ENCODE measurements at places on chromosomes 4 and X.

DNA sequence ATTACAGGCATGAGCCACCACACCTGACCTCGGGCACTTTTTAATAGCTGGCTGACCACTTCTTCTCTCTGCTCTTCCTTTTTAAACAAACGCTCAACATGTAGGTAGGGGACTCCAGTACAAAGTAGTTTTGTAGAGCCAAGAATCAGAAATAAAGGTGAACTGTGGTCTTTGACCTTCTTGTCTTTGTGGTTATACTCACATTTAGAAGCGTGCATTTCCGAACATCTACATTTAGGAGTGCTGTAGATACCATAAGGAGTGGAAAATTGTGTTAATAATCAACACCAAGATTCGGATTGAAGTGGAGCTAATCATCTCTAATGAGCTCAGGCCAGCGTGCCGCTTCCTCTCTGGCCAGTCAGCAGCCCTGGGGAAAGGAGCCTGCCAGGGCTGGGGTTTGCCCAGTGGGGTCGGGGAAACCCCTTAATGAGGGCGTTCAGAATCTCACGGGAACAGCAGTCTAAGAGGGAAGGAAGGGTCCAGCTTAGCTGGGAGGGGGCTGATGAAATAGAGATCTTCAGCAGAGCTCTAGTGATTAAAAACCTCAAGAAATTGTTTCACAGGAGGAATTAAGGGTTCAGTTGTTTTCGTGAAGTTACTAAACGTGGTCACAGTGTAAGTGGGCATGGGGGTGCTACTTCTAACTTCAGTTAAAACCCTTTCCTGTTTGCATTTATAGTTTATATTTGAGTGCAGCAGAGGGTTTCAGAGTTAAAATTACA, 81.2 kb downstream of the GAB1 start:
- no peak for DNase-seq

DNA sequence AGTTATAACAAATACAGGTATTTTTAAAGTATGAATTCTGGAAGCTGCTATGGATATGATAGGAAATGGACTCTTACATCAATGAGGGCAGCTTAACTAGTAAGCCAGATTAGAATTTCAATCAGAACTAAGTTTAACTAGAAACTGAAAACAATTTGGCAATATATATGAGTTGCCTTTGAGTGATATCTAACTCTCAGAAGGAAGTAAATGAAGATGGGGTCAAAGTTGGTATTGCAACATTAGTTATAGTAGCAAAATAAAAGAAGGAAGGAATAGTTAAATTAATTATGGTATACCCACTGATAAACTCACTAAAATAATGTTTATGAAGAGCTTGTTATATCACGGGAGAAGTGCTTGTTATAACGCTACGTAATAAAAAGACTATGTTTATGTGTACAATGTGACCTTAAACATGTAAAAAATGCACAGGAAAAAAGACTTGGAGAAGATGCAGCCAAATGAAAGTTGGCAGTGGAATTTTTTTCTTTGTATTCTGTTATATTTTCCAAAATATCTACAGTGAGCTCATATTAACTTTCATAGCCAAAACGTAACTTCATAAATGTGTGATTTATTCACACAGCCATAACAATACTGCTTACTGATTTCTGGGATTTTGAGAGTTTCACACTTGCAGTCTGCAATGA, 34.5 kb downstream of the PHKA2 start:
- DNase-seq, result no peak

GRCh38 chr4:149029056-149029651, 586.9 kb upstream of the NR3C2 start:
- peak; percentile 8 for DNase-seq

GRCh38 chr4:26570596-26570995, 13.3 kb upstream of the TBC1D19 start:
- no peak for DNase-seq

DNA sequence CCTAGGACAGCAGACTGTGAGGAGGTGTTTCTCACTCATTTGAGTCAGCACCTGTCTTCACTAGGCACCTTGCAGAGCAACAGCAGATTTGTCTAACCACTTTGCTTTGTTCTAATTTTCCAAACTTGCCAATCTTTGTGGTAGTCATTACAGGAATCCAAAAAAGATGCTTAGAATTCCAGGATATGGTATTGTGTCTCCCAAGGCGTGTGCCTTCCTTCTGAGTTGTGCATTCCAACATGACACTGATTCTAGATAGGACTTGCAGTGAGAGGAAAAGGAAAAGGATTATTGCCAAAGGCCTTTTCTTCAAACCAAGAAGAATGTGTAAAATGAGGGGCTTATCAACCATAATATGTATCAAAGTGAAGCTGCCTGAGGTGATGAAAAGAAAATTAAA, 126.2 kb downstream of the MAPK10 start:
- no peak for DNase-seq

GRCh38 chr4:25936696-25937095, 22.7 kb downstream of the SMIM20 start:
- no peak for DNase-seq

DNA sequence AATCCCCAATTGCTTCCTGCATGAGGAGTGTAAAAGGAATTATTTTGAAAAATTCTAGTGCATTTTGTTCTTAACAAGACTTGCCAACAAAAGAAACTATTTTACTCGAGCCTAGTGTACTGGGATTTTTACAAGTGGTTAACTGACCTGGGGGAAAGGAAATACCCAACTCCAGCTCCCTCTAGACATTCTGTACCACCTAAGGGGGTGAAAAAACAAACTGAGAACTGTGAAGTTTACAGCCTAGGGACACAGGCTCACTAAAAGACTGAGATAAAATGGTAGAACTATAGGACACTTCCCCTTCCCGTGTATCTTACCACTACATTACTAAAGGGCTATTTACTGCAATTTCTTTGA, 2.6 kb upstream of the ADH5 start:
- DNase-seq, result no peak

GRCh38 chr4:82621251-82621650, 59.5 kb upstream of the TMEM150C start:
- DNase-seq, result no peak

DNA sequence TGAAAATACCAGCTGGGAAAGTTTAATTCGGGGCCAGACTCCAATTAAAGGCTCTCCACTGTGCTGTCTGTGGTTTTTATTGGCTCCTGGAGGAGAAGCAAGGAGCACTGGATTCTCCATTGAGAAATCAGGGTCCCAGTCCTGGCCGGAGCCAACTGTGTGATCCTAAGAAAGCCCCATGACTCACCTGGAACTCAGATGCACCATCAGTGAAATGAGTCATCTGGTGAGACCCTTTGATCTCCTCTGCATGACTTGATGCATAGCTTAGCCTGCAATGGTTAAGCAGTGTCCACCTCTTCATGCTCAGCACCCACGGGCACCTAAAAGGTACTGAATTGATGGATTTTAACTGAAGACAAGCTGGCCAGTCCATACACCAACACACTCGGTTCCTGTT, 119.2 kb upstream of the VCX3B start:
- DNase-seq, result no peak

DNA sequence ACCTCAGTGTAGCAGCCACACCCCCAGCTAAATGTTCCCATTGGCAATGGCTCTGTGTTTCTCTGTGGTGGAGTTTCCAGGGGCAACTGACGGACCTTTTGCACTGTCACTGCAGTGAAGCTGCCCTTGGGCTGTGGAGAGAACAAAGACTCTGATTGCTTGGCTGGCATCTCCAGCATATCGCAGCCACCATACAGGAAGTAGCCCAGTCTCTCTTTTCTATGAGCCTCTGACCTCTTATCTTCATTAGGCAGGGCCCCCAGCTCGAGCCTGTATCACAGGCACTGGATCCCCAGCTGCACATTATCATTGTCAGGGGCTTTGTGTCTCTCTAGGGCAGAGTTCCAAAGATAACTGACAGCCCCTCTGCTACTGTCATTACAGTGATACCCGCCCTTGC, 483.5 kb downstream of the ARAP2 start:
- DNase-seq, result no peak

DNA sequence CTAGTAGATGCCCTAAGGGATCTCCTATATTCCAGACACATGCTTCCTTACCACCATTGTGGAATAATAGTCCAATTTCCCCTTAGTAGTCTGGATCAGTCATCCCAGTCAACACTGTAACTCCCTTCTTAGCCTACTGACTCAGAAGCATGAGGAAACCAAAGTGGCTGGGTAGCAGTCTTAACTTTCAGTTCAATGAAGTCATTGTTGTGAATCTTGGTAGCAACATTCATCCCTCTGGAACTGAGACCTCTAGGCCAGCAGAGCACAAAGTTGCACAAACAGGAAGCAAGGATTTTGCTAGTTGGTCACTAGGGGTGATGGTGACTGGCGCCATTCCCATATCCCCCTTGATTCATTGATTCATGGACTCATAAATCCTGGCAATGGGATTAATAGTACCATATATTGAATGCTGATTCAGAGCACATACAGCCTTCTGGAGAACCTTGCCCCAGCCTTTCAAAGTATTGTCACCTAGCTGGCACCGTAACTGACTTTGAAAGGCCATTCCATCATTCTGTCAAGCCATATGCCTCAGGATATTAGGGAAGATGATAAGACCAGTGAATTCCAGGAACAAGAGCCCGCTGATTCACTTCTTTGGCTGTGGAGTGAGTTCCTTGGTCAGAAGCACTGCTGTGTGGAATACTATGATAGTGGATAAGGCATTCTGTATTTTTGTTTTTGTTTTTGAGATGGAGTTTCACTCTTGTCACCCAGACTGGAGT, 19.7 kb upstream of the GPAT3 start:
- no peak for DNase-seq

DNA sequence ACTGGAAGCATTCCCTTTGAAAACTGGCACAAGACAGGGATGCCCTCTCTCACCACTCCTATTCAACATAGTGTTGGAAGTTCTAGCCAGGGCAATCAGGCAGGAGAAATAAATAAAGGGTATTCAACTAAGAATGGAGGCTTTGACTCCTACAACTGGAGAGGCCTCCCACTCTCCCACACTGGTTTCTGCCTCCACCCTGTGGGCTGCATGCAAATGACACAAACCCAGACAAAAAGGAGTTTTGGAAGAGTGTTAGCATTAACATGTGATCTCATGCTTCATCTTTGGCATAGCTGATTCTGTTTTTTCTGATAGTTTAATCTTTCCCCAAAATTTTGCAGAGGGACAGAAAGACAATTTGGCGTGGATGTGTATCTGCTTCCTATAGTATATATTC, 80.8 kb upstream of the IQCM start:
- DNase-seq, result peak; percentile 19

DNA sequence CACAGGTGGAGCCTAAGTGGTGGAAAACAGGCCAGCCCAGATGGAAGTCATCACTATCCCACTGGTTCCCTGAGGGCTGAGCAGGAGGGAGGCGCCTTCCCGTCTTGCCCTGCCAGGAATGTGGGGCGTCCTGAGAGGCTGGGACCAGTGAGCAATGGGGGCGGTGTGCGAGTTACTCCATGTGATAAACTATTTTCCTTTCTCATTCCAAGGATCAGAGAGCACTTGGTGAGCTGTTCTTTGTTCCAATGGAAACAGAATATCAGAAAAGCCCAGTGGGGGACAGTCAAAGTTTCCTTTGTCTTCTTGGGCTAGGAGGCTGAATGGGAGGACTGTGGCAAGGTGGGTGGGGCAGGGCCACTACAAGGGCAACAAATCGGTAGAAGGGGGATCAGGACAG, 86.2 kb downstream of the NHSL2 start:
- DNase-seq, result no peak

GRCh38 chr4:126071346-126072333, 756.9 kb downstream of the FAT4 start:
- no peak for DNase-seq
